ENCODE measurements at places on chromosomes 6 and 20.
A peak's percentile ranks its signal among the peaks of the same experiment; 100 is the strongest.

- no peak for DNase-seq
Measured at GRCh38 chr6:69974193-69974592, 107.8 kb downstream of the COL19A1 start.

DNA sequence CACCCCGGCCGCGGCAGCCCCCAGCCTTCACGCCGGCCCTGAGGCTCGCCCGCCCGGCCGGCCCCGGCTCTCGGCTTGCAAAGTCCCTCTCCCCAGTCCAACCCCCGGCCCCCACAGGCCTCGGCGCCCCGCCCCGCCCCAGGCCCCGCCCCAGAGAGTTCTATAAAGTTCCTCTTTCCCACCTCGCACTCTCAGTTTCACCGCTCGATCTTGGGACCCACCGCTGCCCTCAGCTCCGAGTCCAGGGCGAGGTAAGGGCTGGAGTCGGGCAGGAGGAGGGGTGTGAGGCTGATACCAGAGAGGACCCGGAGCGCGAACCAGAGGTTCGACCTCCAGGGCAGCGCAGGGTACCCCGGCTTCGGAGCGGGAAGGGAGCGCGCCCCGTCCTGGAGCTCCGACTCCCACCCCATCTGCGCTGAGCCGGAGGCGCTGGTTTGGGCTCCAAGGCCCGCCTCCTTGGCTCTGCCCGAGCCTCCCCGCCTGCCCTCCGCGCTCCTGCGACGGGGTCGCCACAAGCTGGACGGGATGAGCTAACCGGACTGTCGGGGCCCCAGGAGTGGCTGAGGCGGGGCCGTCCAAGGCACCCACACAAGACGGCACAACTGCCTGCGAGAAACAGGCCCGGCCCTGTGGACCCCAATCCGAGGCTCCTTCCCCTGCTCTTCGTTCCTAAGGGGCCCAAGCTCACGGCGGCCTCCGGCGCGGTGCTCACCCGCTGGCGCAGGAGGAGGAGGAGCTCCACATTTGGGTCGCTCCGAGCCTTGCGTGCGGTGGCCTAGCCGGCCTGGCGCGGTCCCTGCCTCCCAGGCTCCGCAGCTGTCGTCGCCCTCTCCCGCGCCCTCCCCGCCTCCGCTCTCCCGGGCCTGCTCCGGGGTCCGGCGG lies at the start of gene IRF4:
Gene IRF4, plus strand, starts transcription at position 194 of the 882 bp plus-strand sequence. CDS start 1,401 bp downstream, outside the sequence.
- peak; percentile 67 for DNase-seq

DNA sequence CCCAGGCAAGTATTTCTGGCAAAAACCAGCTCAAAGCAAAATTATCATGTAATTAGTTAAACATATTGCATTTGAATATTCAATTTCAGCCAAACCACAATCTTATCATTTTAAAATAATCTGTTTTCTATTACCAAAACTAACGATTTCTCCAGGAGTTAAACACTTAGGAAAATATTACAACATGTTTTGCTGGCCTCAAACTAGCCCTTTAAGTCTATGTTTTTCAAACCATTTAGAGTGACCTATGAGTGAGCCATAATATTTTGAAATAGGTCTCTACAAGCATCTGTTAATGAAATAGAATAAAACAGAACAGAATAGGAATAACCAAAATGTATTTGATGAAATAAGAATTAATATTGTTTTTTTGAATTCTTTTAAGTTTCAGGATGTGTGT lies 370.9 kb downstream of the COL12A1 start:
- no peak for DNase-seq

GRCh38 chr6:158500016-158500735 lies 59.7 kb upstream of the TMEM181 start:
- DNase-seq, result no peak

DNA sequence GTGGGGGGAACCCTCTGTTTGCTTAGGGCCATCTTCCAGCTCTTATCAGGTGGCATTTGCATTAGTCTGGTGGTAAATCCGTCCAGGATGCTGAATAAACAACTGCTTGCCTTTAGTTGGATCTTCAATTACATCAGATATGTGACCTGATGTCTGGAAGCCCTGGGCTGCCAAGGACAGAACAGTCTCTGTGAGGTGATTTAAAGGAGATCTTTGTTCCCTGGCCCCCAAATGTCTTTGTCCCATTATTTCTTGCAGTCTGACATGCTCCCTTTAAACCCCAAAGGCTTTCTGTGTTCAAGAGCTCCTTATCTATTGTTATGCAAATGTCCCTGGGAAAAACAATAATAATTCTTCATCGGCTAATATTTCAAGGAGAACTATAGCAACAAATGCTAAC lies 84.6 kb upstream of the SPTLC3 start:
- DNase-seq, result no peak

- no peak for DNase-seq
Measured at GRCh38 chr6:166786704-166787293, 159.7 kb upstream of the RPS6KA2 start.

- no peak for DNase-seq
Measured at GRCh38 chr20:12575352-12576095, 433.2 kb upstream of the SPTLC3 start.

DNA sequence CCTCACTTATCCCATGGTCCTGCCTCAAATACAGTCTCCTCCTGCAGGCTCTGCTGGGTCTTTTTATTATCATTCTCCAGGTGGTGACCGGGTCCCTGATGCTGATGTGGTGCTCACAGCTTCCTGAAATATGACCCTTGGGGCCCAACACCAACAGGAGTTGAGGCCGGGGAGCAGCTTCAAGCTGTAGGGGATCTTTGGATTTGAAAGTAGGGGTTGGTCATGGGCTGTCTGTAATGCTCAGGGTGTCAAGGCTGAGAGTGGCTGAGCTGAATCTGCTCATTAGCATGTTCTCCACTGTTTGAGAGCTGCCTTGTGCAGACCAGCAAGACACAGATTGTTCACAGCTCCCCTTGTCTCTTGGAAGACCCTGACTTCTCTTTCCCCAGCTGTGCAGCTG lies 35.5 kb downstream of the HLA-F start:
- DNase-seq, result no peak
